Esophagus squamous epithelium (tissue), 5 donors: ENCODE measurements at places on chromosomes 3 and 15.

DNA sequence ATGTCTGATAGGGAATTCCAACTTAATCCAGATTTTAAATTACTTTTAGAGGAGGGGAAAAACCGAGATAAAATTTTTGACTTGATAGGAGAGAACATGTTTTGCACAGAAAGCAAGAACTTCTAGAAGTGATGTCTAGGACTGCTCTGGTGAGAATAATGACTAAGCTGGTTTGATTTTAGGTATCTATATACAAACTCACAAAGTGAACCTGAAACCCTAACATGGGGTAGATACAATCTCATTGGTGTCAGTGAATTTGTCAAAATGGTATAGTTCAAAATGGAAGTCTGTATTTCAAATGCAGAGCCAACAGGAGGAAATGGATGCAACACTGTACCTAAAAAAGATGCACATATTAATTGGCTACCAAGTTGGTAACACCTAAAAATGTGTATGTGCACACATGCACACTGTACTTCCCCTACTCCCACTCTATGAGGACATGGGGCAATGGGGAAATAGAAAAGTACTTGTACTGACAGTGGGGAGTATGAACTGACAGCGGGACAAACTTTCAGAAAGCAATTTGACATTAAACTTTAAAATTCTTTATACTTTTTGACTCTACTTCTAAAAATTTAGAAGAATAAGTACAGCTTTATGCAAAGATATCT is 53.0 kb downstream of the NR1I2 start:
- no peak for DNase-seq

- no peak for DNase-seq
Measured at GRCh38 chr3:174132006-174132405, 727.1 kb upstream of the NAALADL2 start.

DNA sequence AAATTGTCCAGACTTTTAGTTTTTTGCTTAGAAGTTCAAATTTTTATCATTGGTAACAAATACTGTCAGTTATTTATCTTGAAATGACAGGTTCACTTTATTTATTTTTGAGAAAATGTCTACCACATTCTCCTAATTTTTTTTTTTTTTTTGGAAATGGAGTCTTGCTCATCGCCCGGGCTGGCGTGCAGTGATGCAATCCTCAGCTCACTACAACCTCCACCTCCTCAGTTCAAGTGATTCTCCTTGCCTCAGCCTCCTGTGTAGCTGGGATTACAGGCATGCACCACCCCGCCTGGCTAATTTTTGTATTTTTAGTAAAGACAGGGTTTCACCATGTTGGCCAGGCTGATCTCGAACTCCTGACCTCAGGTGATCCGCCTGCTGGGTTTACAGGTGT is 16.1 kb upstream of the EBLN2 start:
- no peak for DNase-seq

DNA sequence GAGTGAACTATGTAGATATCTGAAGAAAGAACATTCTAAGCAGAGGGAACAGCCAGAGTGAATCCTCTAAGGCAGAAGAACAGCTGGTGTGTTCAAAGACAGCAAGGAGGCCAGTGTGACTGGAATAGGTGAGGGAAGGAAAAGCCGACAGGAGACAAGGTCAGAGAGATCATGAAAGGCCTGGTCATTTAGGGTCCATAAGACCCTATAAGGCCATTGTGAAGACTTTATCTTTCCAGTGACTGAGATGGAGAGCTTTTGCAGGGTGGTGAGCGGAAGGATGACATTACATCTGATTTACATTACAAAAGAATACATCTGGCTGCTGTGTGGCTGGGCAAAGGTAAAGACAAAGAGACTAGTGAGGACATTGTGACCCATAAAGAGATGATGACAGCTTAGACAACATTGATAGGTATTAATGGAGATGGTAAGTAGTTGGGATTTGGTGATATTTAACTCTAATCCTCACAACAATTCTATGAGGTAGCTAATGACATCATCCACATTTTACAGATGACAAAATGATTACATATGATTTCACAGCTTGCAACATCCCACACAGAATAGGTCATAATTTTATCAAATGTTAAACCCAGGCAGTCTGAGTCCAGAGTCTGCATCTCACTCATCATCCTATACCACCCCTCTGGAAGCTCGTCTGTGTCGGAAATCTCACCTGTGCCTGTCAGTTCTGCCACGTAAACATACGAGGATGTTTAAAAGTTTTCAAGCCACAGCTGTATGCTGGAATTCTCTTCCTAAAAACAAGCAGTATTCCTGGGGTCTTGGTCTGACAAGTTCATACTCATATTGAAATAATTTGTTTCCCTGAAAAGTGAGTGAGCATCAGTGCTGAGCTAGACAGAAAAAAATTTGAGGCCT is 70.2 kb upstream of the PIK3R4 start:
- no peak for DNase-seq

GRCh38 chr3:121796970-121797369 is 37.9 kb downstream of the IQCB1 start:
- no peak for DNase-seq

- no peak for DNase-seq
Measured at GRCh38 chr3:129890125-129890524, 3.4 kb downstream of the TMCC1 start.

DNA sequence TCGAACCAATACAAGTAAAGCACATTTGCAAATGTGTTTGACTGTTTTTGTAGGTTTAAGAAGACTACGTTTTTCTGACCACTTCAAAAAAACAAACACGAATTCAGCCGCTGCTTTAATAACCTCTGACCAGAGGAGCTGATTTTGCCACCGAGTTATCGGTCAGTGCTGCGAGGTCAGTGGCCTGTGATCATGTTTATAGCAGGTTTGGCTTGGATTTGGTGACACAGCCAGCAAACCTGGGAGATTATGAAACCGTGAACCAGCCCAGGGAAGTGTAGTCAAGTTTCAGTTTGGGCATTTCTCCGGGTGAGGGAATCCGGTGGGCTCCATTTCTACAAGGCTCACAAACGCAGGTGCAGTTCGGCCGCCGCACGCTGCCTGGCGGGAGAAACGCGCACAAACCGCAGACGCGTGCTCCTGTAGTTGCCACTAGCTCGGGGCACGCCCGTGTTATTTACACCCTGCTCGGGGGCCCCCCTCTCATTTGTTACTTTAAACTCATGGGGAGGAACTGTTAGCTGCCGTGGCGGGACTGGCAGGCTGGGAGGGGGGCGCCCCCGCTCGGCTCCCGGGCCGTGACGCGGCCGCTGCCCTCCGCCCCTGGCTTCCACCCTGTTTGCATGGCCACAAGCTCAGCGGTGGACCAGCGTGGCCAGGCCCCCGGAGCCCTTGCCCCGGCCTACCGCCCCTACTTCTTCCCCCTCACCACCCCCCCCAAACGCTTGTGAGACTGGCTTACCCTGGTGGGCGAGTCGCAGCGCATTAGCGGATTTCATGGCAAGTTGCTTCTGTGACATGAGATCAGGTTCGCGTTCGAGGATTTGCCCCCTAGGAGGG is 13.6 kb upstream of the ONECUT1 start:
- DNase-seq, result no peak

DNA sequence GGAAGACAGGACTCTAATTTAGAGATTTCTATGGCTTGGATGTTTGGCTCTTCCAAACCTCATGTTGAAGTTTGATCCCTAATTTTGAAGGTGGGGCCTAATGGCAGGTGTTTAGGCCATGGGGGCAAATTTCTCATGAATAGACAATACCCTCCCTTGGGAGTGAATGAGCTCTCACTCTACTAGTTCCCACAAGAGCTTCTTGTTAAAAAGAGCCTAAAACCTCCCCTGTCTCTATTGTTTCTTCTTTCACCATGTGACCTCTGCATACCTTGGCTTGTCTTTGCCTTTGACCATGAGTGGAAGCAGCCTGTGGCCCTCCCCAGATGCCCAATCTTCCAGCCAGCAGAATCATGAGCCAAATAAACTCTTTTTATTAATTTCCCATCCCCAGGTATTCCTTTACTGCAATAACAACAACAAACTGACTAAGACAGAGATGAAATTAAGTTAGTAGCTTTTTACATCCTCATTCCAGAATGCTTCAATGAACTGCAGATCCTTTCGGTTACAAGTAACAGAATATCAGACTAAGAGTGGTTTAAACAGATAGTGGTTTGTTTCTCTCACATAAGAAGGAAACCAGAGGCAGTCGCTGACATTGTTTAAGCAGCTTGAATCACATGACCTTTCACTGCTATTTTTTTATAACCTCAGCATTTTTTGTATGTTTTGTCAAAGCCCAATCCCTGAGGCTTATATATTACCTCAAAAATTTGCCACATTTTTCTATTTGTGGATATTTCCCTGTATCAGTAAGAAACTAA is 1013.3 kb upstream of the SEMA6D start:
- no peak for DNase-seq

- DNase-seq, result no peak
Measured at GRCh38 chr3:178189854-178190253, 346.4 kb upstream of the KCNMB2 start.
